Foreskin keratinocyte (primary cell): ENCODE measurements at places on chromosomes 12 and 14. TPM values are rescaled to one million over a fixed set of nuclear protein-coding genes. Genes with fewer than 3 reads are reported as not detected.

SLC2A3 gene
- polyA plus RNA-seq, result 6.3 and 6.5 TPM in 2 replicates

AQP2 gene
- not detected in 2 replicates for polyA plus RNA-seq

KCNC2 gene
- polyA plus RNA-seq, result not detected in 2 replicates

LPAR5 gene
- 12.8 and 14.4 TPM in 2 replicates for polyA plus RNA-seq

CLEC6A gene
- polyA plus RNA-seq, result not detected in 2 replicates
